AG09309 (cell line): ENCODE measurements at places on chromosomes 13 and 19.

DNA sequence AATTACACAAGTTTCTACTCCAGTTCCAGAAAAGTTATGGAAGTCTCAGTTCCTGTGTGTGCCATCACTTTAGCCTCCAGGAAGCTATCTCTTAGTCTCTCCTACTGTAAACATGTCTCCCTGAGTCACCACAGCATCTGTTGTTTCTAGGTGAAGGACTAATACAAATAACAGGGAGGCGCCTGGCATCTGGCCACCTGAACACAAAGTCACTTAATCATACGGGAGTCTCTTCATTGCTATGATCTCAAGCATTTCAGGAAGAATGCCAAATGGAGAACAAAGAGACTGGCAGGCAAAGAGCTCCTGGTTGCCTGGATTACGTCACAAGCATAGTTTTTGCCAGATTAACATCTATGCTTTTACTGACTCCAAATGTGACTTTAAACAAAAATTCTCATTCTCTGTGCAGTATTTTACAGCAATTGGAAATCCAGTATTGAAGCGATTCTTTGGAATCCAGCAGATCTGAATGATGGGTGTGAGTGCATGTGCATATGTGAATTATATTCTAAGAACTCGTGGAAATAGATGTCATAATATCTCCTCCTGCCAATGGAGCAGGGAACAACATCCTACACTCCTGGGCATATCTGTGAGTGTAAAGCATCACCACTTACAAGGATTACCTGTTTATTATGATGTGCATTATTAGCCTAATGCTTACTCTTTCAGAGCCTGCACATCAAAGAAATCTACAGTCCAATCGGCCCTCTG is 572.8 kb downstream of the PCDH9 start:
- DNase-seq, result peak; percentile 63

DNA sequence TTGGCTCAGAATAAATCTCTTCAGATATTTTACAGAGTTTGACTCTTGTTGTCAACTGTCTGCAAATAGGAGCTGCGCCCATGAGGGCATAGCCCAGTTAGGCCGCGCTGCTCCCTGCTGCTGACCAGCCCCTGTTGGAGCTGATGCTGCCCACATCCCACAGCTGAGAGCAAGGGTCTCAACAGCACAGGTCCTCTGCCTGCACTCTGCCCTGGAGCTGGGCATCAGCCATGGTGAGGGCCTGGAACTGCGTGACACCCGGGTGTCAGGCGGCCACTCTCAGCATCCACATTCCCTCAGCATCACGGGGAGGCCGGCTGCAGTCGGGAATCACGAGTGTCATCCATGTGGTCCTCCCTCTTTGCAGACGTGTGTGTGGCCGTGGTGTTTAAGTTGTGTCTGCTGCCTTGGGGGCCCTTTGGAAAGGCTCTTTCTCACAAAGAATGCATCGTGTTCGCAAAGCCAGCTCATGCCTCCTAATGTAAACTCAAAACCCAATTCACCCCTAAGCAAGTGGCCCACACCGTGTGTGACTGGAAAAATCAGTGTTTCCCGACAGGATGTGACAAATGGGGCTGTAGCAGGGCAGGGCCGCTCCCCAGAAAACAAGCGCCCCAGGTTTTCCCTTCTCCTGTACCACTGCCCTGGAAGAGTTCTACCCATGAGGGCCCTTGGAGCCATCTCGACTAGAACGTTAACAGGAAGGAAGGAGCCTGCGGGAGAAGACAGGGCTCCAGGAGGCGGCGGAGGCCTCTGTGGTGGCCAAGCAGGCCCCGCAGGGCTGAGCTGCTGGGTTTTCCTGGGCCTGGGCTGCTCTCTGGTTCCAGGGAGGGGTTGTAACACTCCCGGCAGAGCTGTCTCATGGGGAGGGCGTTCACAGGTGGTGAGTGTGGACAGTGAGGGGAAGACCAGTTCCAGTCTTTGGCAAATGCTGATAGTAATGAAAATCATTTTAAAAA is 20.3 kb downstream of the ATP11A start:
- no peak for DNase-seq

DNA sequence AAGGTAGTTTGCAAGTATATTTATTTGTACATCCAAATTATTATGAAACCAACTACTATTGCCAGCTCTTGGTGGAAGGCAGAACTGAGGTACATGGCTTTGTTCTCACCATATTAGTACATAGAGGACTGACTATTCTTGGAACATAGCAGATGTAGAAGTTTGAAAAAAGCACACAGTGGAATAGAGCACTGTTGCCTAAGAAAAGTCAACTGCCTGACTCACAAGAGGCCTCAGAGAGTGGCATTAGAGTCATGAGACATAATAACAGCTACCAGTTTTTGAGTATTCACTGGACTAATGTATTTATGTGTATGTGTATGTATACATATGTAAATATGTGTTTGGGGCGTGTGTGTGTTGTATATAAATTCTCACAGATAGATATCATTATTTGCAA is 8.3 kb upstream of the PCDH20 start:
- DNase-seq, result no peak

GRCh38 chr13:25775986-25776385 is 275.8 kb downstream of the SHISA2 start:
- no peak for DNase-seq

GRCh38 chr19:8578642-8579265 is 1.5 kb upstream of the MYO1F start:
- no peak for DNase-seq

GRCh38 chr13:109821103-109821502 is 34.7 kb upstream of the IRS2 start:
- DNase-seq, result no peak

DNA sequence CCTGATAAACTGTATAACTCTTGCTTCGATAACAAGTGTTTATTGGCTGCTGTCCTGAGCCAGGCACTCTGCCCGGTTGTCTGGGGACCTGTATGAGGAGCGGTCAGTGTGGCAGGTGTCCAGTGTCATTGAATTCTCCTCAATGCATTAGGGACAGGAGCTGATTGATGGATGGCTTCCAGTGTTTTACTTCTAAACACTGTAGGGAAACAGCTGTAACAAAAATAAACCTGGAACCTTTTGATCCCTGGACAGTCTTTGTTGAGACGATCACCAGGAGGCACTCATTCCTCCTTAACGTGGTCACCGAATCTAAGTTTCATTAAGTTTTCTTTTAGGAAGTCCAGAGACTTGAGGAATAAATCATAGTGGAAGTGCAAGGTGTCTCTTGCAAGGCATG is 17.9 kb downstream of the UBAC2 start:
- DNase-seq, result no peak

DNA sequence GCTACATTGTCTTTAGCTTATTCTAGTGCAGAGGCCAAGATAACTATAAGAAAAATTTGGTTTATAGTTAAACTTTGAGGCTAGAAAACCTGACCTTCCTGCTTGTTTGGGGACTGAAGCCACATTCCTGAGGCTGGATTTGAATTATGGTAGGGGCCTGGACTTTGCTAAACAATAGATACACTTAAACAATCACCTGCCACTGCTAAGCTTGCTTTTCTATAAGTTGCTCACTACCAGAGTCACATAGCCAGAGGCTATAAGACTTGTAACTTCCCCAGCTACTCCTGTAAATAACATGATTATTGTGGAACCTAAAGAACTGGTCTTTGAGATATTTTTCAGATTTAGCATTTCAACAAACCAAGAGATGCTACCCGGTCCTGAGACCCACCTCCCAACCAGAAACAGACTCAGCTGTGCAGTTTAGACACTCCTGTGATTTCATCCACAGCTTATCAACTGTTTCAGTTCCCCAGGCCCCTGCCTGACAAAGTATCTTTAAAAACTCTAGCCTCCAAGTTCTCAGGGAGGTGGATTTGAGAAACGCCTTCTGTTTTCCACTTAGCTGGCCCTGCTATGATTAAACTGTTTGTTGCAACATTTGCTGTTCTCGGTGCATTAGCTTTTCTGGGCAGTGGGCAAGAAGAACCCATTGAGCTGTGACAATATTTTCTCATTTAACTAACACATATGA is 77.7 kb downstream of the MIPEP start:
- no peak for DNase-seq

- no peak for DNase-seq
These were observed 404 bp downstream of the C19orf44 start for GRCh38 chr19:16496613-16496983.

GRCh38 chr19:18782559-18783225 is 8.4 kb downstream of the COMP start:
- DNase-seq, result no peak

DNA sequence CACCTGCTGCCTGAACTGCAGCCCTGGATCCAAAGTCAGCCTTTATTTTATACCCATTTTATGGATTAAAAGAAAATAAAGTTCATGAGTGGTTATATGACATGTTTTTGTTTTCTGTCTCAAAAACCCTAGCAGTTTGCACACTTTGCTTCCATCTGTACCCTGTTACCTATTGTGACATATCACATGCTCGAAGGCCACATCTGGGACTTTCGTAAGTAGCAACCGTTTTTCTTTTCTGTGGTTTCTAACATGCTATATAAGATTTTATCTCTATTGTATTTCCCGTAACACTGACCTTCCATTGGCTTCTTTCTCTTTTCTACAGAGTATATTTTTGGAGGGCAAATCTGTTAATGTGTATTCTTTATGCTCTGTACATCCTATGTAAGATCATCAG is 1007.2 kb downstream of the PCDH9 start:
- no peak for DNase-seq

- DNase-seq, result no peak
These were observed 1.3 kb downstream of the AP2A1 start for GRCh38 chr19:49767967-49768581.

DNA sequence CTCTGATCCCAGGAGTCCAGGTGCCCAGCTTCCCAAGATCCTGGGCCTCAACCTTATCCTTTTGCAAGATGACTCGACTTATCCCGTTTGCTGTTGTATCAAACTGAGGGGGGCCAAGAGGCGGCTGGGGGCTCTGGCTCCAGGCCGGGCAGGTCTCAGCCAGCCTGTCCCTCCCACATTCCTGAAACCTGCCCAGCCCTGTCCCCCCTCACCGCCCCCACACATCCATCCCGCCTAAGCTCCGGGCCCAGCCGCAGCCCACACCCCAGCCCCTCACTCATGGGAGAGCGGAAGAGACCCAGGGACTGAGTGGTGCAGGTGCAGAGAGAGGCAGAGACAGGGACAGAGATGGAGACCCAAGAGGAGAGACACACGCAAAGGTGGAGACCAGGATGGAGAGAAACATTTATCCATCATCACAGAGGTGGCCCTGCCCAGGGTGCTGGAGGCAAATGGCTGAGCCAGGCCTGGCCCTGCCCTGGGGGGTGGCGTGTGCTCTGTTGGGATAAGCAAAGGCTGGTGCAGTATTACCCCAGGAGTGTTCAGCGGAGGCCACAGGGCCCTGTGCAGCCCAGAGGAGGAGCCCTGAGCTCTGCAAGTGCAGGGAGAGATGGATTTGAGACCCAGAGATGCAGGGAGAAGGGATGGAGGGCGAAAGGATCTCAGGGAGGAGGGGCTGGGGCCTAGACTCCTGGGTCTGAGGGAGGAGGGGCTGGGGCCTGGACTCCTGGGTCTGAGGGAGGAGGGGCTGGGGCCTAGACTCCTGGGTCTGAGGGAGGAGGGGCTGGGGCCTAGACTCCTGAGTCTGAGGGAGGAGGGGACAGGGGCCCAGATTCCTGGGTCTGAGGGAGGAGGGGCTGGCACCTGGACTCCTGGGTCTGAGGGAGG is 1.6 kb downstream of the BCAM start:
- no peak for DNase-seq

DNA sequence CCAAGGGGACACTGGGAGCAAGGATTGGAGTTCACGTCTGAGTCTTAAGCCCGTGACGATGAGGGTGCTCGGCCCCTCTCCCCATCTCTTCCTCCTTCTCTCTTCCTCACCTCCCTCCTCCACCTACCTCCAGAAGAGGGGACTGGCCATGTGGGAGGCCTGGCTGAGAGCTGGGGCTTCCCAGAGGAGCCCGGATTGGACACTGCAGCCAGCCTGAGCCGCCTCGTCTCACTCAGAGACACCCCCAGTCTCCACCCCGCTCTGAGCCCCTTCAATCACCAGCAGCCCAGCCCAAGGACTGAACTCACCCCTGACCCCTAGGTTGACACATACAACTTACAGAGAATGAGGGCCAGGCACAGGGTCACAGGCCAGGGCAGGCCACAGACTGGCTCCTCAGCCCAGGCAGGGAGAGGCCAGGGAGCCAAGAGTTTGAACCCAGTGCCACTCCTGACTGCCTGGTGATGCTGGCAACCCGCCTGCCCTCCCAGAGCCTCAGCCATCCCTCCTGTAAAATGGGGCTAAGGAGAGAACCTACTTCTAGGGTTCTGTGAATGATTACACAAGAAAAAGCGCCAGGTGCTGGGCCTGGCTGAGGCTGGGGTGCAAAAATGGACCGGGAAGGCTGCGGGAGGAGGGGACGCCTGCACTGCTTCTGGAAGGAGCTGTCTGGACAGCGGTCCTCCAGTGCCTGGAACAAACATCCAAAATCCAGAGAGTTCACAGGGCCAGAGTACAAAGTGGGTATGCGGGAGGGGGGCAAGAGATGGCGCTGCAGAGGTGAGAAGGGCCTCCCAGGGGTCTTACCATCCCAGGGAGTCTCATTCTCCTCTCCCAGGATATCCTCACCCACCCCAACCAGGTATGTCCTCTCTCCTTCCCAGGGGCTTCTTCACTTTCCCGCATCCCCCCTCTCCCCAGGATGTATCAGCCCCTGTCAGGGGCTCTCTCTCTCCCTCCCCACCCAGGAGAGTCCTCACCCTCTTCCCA is 1.1 kb downstream of the CD79A start:
- DNase-seq, result no peak

GRCh38 chr13:99008577-99008976 is 30.7 kb upstream of the DOCK9 start:
- DNase-seq, result no peak

- DNase-seq, result no peak
These were observed 5.7 kb upstream of the RFX2 start for GRCh38 chr19:6115992-6116391.

DNA sequence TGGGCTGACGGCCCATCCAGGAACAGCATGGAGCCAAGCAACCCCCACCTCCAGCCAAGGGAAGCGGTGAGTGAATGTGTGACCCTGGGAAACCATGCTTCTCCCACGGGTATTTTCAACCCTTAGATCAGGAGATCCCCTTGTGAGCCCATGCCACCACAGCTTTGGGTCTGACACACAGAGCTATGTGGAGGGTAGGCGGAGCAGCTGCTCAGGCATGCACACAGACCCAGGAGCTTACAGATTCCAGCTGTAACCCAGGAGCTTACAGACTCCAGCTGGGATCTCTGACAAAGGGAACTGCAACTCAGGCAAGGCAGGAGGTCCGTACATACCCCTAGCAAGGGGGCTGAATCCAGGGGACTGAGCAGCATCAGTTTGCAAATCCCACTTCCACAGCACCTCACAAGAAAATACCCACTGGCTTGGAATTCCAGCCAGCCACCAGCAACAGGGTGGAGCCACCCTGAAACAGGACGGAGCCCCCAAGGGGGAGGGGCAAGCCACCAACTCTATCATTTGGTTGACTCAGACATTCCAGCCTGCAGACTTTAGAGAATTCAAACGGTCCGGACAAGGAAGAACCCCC is 40.8 kb upstream of the RFXAP start:
- DNase-seq, result peak; percentile 23

GRCh38 chr13:82657471-82657870 is 1224.8 kb downstream of the SLITRK1 start:
- DNase-seq, result no peak

GRCh38 chr19:771332-771785 is 20.4 kb downstream of the MISP start:
- no peak for DNase-seq
